Stimulated activated CD4-positive, alpha-beta T cell treated with anti-CD3 and anti-CD28 coated beads, Interleukin-15, amount 100 ng/mL, for 1 hour (primary cell): ENCODE measurements at places on chromosomes 5 and 9.

GRCh38 chr9:86697213-86697612 lies 250.1 kb downstream of the GAS1 start:
- DNase-seq = no peak

DNA sequence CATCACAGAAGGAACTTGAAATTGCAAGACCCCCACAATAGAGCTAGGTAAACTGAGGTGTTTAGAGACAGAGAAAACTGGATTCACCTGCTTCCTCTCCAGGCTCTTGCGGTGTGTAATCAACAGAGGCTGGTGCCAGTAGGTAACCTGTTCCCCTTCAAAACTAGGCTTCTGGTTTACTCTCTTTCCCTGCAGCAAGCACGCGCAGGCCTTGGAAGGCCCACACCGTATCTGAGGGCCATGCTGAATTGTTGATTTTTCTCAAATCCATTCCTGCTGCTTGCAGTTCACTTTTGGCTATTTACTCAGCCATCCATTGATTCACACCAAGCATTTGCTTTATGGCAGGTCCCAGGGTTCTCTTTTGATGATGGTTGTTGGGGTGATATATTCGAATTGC lies 667 bp upstream of the FRRS1L start:
- DNase-seq = no peak

- no peak for DNase-seq
Observed at GRCh38 chr5:25090275-25090674, 445.5 kb upstream of the CDH10 start.

- no peak for DNase-seq
Observed at GRCh38 chr5:95591490-95591901, 28.4 kb upstream of the GPR150 start.

- DNase-seq = no peak
Observed at GRCh38 chr9:123044586-123044985, 11.1 kb downstream of the GPR21 start.
